Nucleus accumbens (tissue), 56 donors: ENCODE measurements at places on chromosomes 16 and 17.

DNA sequence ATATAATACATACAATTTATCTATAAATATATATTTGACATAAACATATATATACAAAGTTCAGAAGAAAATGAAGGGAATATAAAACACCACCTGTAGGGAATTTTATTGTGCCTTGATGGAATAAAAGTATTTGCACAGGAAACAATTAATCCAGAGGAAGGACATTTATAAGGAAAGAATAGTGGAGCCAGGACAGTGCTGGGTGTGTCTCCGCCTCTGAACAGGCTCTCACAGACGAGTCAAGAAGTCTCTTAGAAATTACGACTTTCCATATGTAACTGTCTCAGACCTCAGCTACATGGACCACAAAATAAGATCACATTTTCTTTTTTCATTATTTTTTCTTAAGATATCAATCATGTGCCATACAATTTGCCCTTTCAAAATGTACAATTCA is 93.9 kb downstream of the TMEM114 start:
- DNase-seq: no peak

GRCh38 chr16:24499193-24499814 is 40.1 kb upstream of the RBBP6 start:
- no peak for DNase-seq

DNA sequence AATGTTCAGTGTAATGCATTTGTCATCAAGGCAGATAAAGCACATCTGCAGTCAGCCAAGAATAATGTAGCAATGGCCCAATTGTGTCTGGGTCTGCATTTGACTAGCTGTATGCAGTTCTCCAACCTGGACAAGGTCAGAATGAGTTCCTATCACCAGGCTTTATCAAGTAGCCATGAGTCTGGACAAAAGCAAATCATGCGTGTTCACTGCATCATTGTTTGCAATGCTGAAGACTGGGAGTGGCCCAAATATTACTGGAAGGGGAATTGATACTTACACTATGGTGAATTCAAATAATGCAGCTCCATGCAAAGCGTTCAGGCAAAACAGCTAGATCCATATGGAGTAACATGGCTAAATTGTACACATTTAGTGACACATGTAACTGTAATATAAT is 250.9 kb downstream of the TOX3 start:
- no peak for DNase-seq

DNA sequence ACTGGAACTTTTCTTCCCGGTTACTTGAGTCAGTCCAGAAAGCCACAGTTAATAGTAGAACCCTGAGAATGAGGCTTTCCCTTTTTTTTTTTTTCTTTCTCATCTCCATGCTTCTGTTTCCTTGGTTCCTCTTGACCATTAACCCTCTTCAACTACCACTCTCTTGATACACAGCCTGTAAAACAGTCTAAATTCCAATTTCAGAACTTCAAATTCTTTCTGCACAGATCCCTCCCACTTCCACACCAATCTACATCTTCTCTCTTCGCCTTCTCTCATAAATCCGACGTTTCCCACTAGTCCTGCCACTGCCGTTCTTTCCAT is 588 bp downstream of the METTL16 start:
- DNase-seq: no peak

GRCh38 chr17:57881783-57882351 is 32.0 kb upstream of the MRPS23 start:
- no peak for DNase-seq

- DNase-seq: no peak
Measured at GRCh38 chr17:54968988-54969332, 395 bp downstream of the STXBP4 start.

GRCh38 chr17:73861543-73861942 is 217.3 kb upstream of the SDK2 start:
- DNase-seq: no peak

DNA sequence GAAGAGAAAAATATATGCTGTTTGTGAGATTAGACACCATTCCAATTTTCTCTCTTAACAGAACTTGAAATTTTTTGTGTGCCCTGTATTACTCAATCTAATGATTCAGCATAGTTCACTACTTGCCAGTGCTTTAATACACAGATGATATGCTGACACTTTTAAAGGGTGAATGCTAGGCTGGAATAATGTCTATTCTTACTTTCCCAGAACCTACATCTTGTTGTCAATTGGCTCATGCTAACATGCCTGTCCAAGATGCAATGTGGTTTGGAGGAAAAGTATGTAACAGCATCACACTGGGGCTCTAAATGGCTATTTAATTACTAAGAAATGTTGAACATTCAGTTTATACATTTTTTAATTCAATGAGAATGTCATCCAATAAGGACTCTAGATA is 7.6 kb upstream of the MAP2K6 start:
- no peak for DNase-seq

- DNase-seq: no peak
Measured at GRCh38 chr16:48049847-48050246, 105.9 kb downstream of the ABCC12 start.
